Osteoblast (primary cell): ENCODE measurements at places on chromosomes 5 and 9. TPM values are rescaled to one million over a fixed set of nuclear protein-coding genes. Genes with fewer than 3 reads are reported as not detected.

GRCh38 chr5:115070737-115071136 lies 99.0 kb downstream of the TRIM36 start:
- H3K27me3 ChIP-seq, result no peaks in the 10 kb centered on the region
- no peaks in the 10 kb centered on the region for H3K36me3 ChIP-seq
- H3K4me3 ChIP-seq, result no peak overlapping the region
- no peak overlapping the region for H3K27ac ChIP-seq

Gene DMRT3
- not detected in 2 replicates for total RNA-seq

- no peak for DNase-seq
- H3K4me1 ChIP-seq, result no peaks in the 10 kb centered on the region
- no peak overlapping the region for H3K27ac ChIP-seq
These were observed 6.8 kb downstream of the SPINK5 start for GRCh38 chr5:148070621-148071020.

GRCh38 chr5:88693071-88693932 lies 189.7 kb downstream of the MEF2C start:
- H3K27me3 ChIP-seq, result peaks cover 83% of the 10 kb centered on the region
- peaks cover 9% of the 10 kb centered on the region for H3K4me1 ChIP-seq
- DNase-seq, result peak; percentile 53
- H3K36me3 ChIP-seq, result no peaks in the 10 kb centered on the region

DNA sequence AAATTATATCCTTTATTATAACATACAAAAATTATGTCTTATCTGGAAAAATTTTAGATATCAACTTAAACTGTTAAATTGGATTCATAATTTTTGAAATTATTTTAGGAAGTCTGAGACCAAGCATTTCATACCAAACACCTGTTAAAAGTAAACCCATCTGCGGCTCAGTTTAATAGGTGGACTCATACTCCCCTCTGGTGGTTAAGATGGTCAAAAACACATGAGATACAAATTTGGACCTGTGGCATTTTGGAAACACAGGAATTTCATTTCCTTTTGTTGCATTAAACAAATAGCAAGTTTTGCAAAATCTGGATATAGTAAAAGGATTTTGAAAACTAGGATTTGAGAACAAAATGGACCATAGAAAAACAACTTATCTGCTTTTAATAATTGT lies 53.7 kb downstream of the RGMB start:
- no peak overlapping the region for H3K27ac ChIP-seq
- no peak for DNase-seq
- H3K36me3 ChIP-seq, result no peaks in the 10 kb centered on the region
- H3K4me3 ChIP-seq, result no peak overlapping the region
- H3K4me1 ChIP-seq, result no peaks in the 10 kb centered on the region

- no peak overlapping the region for H3K4me3 ChIP-seq
- H3K27ac ChIP-seq, result no peak overlapping the region
- peaks cover 17% of the 10 kb centered on the region for H3K4me1 ChIP-seq
These were observed 24.7 kb downstream of the TYRP1 start for GRCh38 chr9:12717907-12718306.

- H3K27ac ChIP-seq, result no peak overlapping the region
- no peaks in the 10 kb centered on the region for H3K36me3 ChIP-seq
- H3K27me3 ChIP-seq, result peaks cover 8% of the 10 kb centered on the region
These were observed 86.7 kb upstream of the ALDH1A1 start for GRCh38 chr9:73039271-73040263.

DNA sequence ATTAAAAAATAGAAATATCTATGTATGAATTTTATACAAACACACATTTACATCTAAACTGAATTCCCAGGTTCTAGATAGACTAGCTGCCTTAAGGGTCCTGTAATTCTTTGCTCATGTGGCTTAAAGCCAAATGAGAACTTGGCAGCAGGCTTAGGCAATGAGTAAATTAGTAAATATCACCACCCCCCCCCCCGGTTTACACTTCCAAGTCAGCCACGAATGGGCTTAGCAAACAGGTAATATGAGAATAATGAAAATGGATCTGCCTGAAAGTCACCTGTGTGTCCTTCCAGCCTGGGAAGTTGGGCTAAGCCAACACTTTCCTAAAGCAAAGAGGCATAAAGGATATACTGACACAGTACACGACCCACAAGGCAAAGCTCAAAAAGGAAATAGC lies 108.6 kb downstream of the KLHL3 start:
- peaks cover 27% of the 10 kb centered on the region for H3K4me1 ChIP-seq
- H3K27ac ChIP-seq, result no peak overlapping the region
- H3K4me3 ChIP-seq, result no peak overlapping the region

Gene PRR16
- total RNA-seq, result 30.4 and 36.2 TPM in 2 replicates

DNA sequence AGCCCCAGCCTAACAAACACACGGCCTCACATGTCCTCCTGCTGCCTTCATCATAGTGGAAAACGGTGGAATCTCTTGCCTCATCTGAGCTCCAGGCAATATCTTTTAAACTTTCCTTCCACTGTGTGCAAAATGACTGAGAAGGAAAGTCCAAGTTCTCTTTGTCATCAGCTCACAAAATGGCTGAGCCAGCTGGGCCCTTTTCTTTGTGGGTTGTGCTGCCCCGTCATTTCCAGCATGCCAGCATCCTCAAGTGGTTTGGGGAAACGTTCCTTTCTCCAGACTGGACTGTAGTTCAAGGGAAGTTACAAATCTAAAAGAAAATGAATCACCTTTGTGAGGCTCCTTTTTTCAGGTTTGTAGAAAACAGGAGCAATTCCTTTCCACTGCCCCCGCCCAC lies 171.1 kb upstream of the FSTL4 start:
- H3K4me1 ChIP-seq, result no peaks in the 10 kb centered on the region
- no peak for DNase-seq
- H3K27me3 ChIP-seq, result no peaks in the 10 kb centered on the region

Gene HMGCS1
- 222 and 277 TPM in 2 replicates for total RNA-seq

Gene CARTPT
- total RNA-seq, result not detected in 2 replicates

DNA sequence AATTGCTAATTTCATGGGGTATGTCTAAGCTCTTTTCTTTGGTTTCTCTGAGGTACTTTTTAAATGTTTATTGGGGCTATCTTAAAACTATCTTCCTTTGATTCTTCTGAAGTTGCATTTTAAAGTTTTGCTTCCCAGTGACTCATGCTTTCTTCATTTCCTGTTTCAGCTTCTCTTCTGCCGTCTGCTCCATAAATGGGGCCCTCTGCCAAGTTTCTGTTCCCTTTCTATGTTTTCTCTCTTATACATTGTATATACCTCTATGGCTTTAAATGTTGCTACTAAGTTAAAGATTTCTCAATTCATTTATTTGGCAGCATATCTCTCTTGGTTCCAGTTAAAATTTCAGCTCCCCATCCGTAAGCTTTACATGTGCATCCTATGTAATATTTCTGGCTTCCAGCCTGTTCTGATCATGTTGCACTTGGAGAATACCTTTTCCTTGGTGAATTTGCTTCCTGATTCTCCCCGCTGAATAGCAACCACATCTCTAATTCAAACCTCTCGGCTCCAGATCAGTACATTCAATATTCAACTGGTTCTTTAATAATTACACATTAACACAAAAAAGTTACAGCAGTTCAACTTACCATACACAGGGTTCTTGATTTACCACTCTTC lies 125.3 kb downstream of the ST8SIA4 start:
- no peaks in the 10 kb centered on the region for H3K36me3 ChIP-seq
- peak overlapping the region; percentile 9 for H3K4me3 ChIP-seq
- DNase-seq, result peak; percentile 78

DNA sequence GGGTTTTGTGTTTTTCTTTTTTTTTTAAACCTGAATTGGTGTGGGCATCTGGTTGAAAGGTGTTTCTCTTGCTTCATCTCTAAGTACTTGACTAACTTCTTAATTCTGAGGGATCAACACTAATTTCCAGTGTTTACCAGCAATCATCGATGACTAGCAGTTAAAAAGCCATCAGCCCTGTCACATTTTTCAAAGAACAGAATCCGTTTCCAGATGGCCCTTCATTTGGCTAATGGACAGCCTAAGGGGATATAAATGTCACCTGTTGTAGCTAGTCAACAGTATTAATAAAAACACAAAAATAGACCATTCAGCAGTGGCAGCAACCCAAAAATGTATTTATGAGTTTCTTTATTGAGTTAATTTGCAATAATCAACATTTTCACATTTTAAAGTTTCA lies 1076.5 kb downstream of the MAT2B start:
- DNase-seq, result no peak
- no peak overlapping the region for H3K27ac ChIP-seq
- H3K4me1 ChIP-seq, result no peaks in the 10 kb centered on the region
- no peak overlapping the region for H3K4me3 ChIP-seq
- H3K27me3 ChIP-seq, result no peaks in the 10 kb centered on the region
- H3K36me3 ChIP-seq, result no peaks in the 10 kb centered on the region

Gene SPTLC1
- total RNA-seq, result 124 and 129 TPM in 2 replicates

Gene MRPS2
- 13.0 and 18.3 TPM in 2 replicates for total RNA-seq

GRCh38 chr5:129410488-129410887 lies 49.6 kb upstream of the ADAMTS19 start:
- H3K4me1 ChIP-seq, result no peaks in the 10 kb centered on the region
- DNase-seq, result no peak
- H3K27me3 ChIP-seq, result no peaks in the 10 kb centered on the region
- no peaks in the 10 kb centered on the region for H3K36me3 ChIP-seq

DNA sequence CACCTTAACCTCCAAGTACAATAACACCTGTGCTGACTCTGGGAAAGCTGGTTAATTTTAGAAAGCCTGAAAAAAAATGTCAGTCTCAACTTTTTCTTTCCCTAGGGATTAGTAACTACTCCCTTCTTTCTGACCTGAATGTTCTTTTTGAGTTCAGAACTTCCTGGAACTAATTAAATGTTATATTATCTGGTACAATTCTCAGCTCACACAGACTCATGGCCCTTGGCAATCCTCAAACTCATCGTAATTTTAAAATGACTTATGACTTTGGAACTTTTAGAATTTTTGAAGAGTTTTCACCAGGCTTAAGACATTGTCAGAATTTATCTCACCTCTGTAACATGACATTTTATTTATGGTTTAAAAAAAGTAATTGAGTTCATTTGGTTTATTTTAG lies 315.0 kb downstream of the FER start:
- peak overlapping the region; percentile 50 for H3K27ac ChIP-seq
- no peak overlapping the region for H3K4me3 ChIP-seq
- no peaks in the 10 kb centered on the region for H3K27me3 ChIP-seq

- no peaks in the 10 kb centered on the region for H3K4me1 ChIP-seq
- H3K27me3 ChIP-seq, result no peaks in the 10 kb centered on the region
- H3K4me3 ChIP-seq, result no peak overlapping the region
- peak; percentile 95 for DNase-seq
These were observed 271.9 kb downstream of the NSG2 start for GRCh38 chr5:174317256-174317894.

Gene TTC1
- 43.9 and 49.9 TPM in 2 replicates for total RNA-seq

- H3K36me3 ChIP-seq, result no peaks in the 10 kb centered on the region
- no peaks in the 10 kb centered on the region for H3K27me3 ChIP-seq
- peaks cover 36% of the 10 kb centered on the region for H3K4me1 ChIP-seq
- DNase-seq, result no peak
- H3K27ac ChIP-seq, result no peak overlapping the region
These were observed 83.7 kb downstream of the GALNT10 start for GRCh38 chr5:154273963-154274827.

GRCh38 chr5:67490543-67491321 lies 294.1 kb upstream of the CD180 start:
- no peaks in the 10 kb centered on the region for H3K27me3 ChIP-seq
- H3K4me3 ChIP-seq, result no peak overlapping the region
- no peak overlapping the region for H3K27ac ChIP-seq
- no peaks in the 10 kb centered on the region for H3K36me3 ChIP-seq
- DNase-seq, result no peak

- H3K36me3 ChIP-seq, result no peaks in the 10 kb centered on the region
- H3K4me1 ChIP-seq, result no peaks in the 10 kb centered on the region
- H3K27me3 ChIP-seq, result no peaks in the 10 kb centered on the region
These were observed 19.0 kb downstream of the KIAA1958 start for GRCh38 chr9:112505607-112506006.

Gene HMGCR
- total RNA-seq, result 144 and 150 TPM in 2 replicates

DNA sequence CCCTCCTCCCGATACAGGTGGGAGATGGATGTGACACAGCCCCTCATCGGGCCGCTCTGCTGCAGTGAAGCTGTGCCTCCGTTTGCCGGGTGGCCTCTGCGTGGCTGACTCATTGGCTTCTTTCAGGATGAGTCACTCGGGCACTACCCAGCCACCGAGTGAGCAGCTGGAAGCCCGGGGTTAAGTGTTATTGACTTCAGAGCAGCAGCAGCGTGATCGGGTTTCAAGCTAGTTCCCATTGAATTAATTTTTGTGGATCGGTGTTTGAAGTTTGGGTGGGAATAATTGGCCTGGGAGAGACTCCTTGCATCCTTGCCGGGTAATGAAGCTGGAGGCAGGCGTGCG lies 266.4 kb upstream of the IRX4 start:
- no peak overlapping the region for H3K4me3 ChIP-seq
- no peaks in the 10 kb centered on the region for H3K4me1 ChIP-seq
- H3K27me3 ChIP-seq, result no peaks in the 10 kb centered on the region

- no peaks in the 10 kb centered on the region for H3K4me1 ChIP-seq
- no peaks in the 10 kb centered on the region for H3K36me3 ChIP-seq
- DNase-seq, result peak; percentile 44
- no peak overlapping the region for H3K4me3 ChIP-seq
- H3K27me3 ChIP-seq, result no peaks in the 10 kb centered on the region
These were observed 87.9 kb upstream of the MAMDC2 start for GRCh38 chr9:69955536-69956355.

GRCh38 chr9:23379842-23380241 lies 446.2 kb downstream of the ELAVL2 start:
- H3K36me3 ChIP-seq, result no peaks in the 10 kb centered on the region
- no peak for DNase-seq
- H3K4me1 ChIP-seq, result no peaks in the 10 kb centered on the region
- H3K27me3 ChIP-seq, result no peaks in the 10 kb centered on the region
- H3K4me3 ChIP-seq, result no peak overlapping the region
- H3K27ac ChIP-seq, result no peak overlapping the region

DNA sequence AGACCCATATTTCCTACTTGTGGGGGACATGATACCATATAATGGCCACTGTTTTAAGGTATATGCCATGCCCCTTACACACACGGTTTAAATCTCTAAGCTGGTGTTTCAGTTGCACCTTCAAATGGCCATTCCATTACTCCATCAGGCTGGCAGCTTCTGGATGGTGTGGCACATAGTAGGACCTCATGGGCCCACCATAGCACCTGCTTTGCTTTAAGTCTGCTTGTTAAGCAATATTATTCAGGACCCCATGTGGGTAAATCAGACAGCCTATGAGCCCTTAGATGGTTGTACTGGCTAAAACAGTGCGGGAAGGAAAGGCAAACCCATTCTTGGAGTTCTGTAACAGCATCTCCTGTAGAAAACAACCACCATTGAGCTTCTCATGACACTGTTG lies 27.4 kb upstream of the PANK3 start:
- no peak overlapping the region for H3K4me3 ChIP-seq
- peaks cover 15% of the 10 kb centered on the region for H3K4me1 ChIP-seq
- H3K27me3 ChIP-seq, result no peaks in the 10 kb centered on the region
- H3K27ac ChIP-seq, result no peak overlapping the region
- DNase-seq, result no peak
- H3K36me3 ChIP-seq, result no peaks in the 10 kb centered on the region

GRCh38 chr5:102809033-102809432 lies 53.9 kb downstream of the PAM start:
- H3K27me3 ChIP-seq, result no peaks in the 10 kb centered on the region
- DNase-seq, result no peak
- H3K4me3 ChIP-seq, result no peak overlapping the region
- peaks cover 11% of the 10 kb centered on the region for H3K4me1 ChIP-seq
- no peak overlapping the region for H3K27ac ChIP-seq

- no peaks in the 10 kb centered on the region for H3K36me3 ChIP-seq
- H3K4me3 ChIP-seq, result no peak overlapping the region
- no peak overlapping the region for H3K27ac ChIP-seq
- no peak for DNase-seq
These were observed 12.6 kb upstream of the GNAQ start for GRCh38 chr9:78044189-78044588.
